Activated CD4-positive, alpha-beta T cell treated with anti-CD3 and anti-CD28 coated beads, Interleukin-2, amount 10 ng/mL, durations not matched to agents 7 days and 5 days (primary cell): ENCODE measurements at places on chromosomes 1 and 21.

DNA sequence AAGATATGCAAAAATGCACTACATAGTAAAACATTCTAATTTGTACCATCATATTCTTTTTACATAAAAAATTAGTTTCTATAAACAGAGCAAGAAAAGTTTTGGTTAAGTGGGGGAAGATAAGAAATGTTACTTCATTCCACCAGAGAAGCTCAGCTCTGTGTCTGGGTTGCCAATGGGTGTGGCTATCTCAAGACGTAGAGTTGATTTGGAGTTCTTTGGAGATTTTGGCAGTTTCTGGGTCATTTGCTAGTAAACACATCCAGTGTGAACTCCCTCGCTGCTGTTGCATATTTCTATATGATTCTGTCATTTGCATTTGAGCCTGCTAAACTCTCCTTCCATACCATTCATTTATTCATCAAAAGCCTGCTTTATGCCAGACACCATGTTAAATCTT lies 7.2 kb downstream of the RGL1 start:
- DNase-seq: no peak

GRCh38 chr1:117188170-117188815 lies 22.4 kb downstream of the VTCN1 start:
- DNase-seq: no peak

DNA sequence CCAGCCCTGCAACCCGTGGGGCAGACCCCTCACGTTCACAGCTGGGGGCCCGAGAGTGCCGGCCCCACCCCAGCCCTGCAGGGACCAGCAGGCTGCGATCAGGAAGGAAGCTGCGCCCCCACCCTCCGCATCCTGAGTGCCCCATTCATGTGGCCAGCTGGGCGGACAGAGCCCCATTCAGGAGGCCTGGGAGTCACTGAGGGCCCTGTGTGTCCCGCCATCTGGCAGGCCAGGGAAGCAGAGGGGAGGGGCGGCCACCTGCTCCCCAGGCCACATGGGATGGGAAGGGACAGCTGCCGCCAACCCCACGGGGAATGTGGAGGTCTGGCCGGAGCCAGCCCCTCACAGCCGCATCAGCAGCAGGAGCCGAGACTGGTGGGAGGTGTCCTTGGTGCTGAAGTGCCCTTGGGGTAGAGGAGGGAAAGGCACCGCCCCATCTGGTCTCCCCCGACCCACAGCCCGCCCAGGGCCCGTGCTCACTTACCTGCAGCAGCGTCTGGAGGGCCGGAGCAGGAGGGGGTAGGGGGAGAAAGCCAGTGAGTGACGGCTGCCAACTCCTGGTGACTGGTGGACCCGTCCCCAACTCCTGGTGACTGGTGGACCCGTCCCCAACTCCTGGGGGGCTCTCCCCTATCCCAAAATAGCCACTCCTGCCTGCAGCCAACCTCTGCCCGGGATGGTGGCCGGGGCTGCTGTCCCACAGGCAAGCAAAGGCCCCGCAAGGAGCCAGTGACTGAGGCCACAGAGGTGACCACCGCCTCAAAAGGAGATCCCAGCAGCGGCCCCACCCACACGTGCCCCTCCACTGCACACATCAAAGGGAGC lies 8.7 kb downstream of the ACAP3 start:
- DNase-seq: no peak

GRCh38 chr1:115879977-115880376 lies 39.1 kb upstream of the NHLH2 start:
- no peak for DNase-seq

- DNase-seq: peak; percentile 34
These were observed 182.1 kb upstream of the DMRTA2 start for GRCh38 chr1:50605186-50605875.

DNA sequence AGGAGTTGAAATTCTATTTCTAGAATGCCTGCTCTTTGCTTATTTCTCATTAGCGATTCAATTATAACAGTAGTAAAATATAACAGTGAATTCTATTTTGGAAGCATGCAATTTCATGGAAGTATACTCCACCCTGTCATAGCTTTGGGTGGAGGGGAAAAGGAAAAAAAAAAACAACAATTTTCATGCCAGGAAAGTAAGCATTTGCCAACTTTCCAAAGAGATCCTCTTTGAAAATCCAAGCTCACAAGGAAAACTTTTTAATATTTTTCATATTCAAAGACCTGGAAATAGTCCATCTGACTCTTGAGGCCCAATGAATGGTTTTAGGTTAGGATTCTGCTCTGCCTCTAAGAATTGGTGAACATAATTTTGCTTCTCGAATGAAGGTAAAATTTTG lies 134.5 kb downstream of the PTPN14 start:
- no peak for DNase-seq

DNA sequence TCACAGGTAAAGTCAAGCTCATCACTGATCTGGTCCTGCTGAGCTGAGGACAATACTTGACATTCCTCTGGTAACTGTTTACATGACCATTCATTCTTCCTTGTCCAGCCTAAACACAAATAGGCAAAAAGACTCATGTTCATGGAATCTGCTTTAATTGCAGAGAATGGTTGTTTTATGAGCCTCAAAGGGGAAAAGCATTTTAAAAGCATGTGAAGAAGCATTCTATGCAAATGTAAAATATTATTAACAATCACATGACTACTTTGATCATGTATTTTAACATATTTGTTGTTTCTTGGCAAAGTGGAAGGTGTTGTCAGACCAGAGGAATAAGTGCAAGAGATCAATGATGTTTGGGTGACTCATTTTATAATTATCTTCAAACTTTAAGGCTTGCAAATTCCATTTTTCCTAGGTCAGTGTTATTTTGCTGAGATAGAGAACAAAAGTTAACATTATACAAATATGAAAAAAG lies 133.7 kb downstream of the RUNX1 start:
- DNase-seq: no peak

GRCh38 chr1:12338017-12338416 lies 108.2 kb downstream of the VPS13D start:
- DNase-seq: no peak

- no peak for DNase-seq
These were observed 5.2 kb upstream of the BACH1 start for GRCh38 chr21:29293495-29293894.

DNA sequence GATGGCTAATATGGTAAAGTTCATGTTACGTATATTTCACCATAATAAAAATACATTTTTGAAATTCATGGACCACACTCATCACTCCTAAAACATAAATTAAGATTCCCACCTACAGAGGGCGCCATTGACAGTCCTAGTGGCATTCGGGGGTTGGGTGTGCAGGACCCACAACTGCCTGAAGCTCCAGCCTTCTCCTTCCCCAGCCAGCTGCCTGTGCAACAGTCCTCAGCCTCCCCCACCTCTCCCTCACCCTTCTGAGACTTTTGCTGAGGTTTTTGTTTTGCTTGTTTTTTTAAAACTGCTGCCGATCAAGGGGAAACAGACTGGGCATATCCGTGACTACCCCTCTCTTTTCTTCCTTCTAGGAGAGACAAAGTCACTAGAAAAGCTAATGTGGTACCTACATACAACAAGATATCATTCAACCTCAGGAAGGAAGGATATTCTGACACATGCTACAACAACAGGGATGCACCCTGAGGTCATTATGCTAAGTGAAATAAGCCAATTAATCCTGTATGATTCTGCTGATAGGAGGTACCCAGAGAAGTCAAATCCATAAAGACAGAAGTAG lies 9.2 kb upstream of the EVA1C start:
- DNase-seq: peak; percentile 76

- DNase-seq: no peak
These were observed 499 bp upstream of the CRTC2 start for GRCh38 chr1:153958961-153959260.

DNA sequence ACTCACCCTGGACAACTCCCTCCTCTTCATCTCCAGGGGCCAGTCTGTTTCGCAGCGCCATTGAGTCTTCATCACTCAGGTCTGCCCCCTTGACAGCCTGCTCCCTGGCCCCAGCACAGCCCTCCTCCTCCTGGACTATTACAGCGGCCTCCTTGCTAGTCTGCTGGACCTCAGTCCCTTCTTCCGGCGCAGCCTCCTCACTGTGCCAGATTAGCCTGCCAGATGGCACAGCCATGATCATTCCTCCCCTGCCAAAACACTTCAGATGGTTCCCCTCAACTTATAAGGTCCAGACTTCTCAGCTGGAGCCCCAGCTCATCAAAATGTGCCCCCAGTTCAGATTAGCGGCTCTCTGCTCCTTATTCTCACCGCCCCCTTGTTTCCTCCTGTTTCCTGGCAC lies 7.0 kb upstream of the CELSR2 start:
- no peak for DNase-seq

- peak; percentile 48 for DNase-seq
These were observed 517 bp upstream of the H3-3A start for GRCh38 chr1:226061841-226062557.

- DNase-seq: no peak
These were observed 50.1 kb downstream of the ATF6 start for GRCh38 chr1:161816201-161816600.

DNA sequence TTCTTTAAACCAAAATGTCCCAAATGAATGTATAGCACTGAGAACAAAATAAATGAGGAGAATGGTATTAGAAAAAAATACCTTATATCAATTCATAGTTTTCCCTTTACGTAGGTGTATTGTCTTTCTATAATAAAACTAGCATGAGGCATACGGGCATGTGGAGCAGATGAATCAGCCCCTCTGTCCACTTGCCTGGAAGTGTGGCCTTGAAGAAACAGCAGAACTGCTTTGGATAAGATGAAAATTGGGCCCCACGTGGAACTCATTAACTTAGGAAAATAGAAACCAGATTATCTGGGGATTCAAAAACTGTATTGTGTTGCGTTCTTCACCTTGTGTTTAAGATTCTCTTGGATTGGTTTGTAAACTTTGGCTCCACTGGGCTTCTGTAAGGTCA lies 356.8 kb upstream of the B3GALT2 start:
- DNase-seq: no peak

DNA sequence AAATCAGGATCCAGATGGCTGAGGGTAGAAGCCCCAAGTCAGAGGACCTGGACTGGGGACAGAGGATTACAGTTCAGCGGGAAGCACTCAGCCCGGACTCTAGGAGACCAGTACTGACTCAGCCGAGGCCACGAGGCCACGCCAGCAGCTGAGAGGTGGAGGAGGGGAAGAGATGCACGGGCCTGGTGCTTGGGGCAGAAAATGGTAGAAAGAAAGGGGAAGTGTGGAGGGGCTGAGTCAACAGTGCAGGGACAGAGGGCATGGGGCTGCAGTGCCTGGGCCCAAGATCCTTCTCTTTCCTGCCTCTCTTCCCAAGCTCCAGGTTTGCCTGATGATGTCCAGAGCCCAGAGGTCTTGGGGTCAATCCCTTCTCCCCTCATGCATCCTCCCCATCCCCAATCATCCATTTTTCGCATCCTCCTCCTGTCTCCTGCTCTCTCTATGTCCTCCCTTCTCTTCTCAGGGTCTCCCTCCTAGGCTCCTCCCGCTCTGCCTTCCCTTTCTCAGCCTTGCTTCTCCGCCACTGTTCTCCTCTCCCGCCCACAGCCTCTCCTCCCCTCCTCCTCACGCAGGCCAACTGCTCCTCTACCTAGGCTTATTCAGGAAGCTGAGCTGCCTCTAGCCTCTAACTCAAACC lies 7.7 kb downstream of the ARHGEF2 start:
- no peak for DNase-seq

DNA sequence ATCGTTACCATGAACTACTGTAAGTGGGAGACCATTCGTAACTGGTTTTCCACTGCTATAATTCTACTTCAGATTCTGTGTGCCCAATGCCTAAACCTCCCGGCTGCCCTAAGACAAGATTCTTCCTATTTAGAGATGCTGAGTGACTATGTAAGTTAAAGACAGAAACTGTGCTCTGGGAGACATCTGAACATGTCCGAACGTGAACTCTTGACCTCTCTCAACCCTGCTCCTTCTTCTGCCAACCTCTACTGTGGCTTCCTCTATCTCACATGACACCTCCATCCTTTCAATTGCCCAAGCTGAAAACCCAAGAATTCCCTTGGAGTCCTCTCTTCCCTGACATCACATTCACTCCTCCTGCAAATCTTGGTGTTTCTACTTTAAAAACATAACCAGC lies 182.9 kb downstream of the AKT3 start:
- DNase-seq: no peak

DNA sequence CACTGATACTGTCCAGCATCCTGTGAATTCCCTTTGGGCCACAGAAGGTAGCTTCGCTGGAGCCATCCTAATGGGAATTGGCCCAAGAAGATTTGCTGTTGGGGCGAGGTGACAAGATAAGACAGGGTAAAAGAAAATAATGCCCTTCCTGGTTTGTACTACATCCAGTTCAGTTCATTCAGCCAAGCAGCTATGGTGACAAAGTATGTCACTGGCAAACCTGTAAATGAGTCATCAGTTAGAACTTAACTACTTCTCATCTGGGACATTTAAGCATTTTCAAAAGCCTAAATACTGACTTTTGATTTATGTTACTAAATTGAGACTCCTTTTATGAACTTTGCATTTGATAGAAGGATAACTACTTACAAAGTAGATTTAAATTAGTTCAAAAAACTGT lies 54.2 kb downstream of the WDR64 start:
- no peak for DNase-seq

GRCh38 chr1:167442142-167442848 lies 76.0 kb downstream of the CD247 start:
- DNase-seq: peak; percentile 90

DNA sequence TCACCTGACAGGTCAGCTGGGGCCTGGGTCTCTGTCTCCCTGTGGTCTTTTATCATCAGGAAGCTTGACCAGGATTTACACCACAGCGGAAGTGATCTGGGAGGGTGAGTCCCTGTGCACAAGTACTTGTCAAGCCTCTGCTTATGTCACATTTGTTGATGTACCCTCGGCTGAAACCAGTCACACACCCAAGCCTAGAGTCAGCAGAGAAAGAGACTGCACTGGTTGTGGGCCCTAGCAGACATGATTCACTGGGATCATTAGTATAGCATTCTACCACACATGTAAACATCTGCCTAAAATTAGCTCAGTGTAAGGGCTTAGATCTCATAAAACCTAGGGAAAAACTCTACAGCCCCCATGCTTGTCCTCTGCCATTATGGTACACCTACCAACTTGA lies 79.3 kb upstream of the LAMC2 start:
- no peak for DNase-seq

- DNase-seq: no peak
These were observed 566.6 kb upstream of the NR5A2 start for GRCh38 chr1:199460933-199461332.

DNA sequence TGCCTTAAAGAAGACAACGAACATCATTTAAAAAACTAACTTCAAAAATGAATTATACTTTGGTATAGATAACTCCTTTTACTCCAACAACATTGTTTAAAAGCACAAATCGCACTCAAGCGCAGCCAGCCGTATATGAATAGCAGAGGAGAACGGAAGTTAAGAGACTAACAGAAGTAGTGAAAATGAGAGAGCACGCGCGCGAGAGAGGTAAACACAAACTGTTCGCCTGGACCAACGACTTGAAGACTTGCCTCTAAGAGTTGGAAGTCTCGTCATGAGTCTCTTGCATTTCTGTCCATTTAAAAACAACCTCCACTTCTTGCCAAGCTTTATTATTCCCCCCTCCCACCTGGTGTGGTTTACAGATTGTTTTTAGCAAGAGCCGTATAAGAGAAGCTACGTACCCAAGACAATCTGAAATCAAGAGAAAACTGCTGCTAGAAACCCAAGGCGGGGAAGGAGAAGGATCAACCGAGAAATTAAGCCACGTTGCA lies 479 bp downstream of the SELENOF start:
- peak; percentile 50 for DNase-seq
